NCI-H1436 treated with DMSO at 0.1 percent for 48 hours (cell line): ENCODE measurements at places on chromosomes 1 and 21.

DNA sequence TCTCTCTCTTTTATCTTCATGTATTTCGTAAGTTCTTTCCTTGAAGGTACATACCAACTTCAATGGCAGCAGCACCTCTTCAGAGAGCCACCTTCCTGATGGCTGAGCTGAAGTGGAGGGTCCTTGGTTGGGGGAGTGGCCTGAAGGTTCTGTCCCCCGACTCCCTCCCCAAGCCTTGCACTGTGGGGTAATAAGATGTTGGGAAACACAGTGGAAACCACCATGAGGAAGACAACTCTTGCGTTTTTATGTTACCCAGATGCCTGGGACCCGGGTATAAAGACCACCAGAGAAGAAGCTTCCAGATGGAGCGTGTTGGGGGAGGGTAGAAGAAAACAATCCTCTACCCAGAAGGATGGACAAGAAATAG, 794 bp downstream of the KRTAP12-3 start:
- DNase-seq, result no peak

GRCh38 chr1:243475966-243476365, 220.1 kb downstream of the SDCCAG8 start:
- DNase-seq, result no peak

DNA sequence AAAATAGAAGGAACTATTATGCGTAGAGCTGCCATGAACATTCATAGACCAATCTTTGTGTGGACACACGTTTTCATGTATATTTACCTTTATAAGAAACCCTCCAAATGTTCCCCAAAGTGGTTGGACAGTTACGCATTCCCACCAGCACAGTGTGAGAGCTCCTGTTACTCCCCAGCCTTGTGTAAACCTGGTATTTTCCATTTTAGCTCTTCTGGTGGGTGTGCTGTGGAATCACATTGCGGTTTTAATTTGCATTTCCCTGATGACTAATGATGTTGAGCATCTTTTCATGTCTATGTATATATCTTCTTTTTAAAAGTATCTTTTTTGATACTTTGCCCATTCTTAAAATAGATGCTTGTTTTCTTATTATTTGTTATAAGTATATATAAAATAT, 3.2 kb upstream of the UBASH3A start:
- no peak for DNase-seq

DNA sequence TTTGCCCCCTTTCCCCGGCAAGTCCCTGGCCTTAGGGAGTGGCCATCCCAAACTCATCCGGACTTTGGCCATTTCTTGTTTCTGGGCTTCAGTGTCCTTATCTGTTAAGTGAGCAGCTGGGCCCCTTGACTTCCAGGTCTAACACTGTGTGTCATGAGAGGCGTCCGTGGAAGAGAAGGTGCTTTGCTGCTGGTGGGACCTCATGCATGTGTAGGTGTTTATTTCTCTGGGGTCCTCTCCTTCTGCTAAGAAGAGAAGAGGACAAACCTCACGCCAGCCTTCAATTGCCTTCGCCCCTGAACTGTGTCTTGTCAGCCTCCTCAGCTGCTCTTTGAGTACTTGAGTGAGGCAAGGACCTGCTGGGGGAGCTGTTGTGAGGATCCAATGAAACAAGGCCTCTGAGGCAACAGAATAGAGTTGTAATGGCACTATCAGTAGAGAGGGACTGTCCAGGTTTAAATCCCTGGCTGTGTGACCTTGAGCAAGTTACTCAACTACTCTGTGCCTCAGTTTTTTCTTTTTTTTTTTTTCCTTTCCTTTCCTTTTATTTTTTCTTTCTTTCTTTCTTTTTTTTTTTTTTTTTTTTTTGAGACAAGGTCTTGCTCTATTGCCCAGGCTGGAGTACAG, 72.5 kb downstream of the RUNX3 start:
- DNase-seq, result no peak

DNA sequence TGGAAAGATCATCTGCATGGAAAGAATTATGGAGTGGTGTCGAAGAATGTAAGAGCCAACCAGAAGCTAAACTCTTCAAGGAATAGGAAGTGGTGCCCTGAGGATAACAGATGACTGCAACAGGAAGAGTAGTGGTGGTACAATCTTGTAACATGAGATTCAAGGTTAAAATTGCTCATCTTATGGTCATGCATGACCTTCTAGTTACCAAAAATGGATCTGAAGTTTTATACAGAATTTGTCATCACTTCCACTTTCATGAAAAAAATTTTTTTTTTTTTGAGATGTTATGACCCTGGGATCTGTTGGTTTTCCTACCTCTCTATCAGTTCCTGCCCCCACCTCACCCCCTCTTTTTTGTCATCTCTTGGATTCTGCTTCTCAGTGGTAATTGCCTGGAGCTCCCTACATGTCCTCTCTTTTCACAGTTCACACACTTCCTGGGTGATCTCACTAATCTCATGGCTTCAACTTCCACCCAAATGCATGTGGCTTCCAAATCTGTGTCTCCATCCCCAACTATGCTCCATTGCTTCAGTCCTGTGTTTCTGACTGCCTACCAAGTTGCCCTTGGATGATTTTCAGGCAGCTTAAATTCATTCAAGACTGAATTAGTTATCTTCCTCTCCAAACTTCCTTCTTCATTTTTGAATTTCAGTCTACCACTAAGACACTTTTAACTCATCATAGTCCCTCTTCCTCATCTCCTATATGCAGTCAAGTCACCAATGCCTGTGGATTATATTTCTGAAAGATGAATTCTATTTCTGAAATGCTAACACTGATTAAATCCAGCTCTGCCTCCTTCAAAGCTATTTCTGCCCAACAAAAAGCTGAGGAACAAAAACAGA, 48.4 kb downstream of the SLAMF6 start:
- DNase-seq, result no peak

DNA sequence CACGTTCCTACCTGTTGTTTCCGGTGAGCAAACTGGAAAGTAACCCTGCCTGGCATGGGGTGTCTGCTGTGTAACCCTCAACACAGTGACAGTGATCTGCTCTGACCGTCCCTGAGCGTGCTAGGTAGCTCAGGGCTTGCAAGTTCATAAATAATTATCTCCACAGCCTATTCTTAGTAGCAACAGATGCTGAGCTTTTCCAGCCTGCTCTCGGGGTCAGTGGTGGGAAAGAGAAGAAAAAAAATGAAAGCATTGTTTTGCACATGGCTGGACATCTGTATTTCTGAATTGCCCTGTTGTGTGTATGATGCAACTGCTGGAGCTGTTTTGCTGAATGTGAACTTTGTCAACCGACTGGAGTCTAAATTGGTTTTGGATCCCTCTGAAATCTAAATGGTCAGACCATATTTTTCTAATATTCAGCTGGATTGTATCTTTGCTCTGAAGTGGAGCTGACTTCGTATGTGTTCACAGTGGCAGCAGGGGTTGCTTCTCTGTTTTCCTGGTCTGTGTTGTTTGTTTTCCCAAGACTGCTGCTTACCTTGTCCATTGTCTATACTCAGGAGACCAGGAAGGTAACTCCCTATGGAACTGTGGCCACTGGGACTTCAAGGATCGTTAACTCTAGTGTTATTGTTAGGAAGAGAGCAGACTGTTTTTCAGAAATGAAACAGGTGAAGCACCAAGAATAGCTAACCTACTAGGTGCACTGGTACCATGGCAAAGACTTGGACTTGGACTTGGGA, 27.0 kb downstream of the TGFB2 start:
- no peak for DNase-seq

- no peak for DNase-seq
Measured at GRCh38 chr1:192448026-192448578, 127.5 kb upstream of the RGS1 start.

- no peak for DNase-seq
Measured at GRCh38 chr1:198523182-198523950, 17.1 kb downstream of the ATP6V1G3 start.

- no peak for DNase-seq
Measured at GRCh38 chr1:100360790-100361510, 8.6 kb downstream of the CDC14A start.

DNA sequence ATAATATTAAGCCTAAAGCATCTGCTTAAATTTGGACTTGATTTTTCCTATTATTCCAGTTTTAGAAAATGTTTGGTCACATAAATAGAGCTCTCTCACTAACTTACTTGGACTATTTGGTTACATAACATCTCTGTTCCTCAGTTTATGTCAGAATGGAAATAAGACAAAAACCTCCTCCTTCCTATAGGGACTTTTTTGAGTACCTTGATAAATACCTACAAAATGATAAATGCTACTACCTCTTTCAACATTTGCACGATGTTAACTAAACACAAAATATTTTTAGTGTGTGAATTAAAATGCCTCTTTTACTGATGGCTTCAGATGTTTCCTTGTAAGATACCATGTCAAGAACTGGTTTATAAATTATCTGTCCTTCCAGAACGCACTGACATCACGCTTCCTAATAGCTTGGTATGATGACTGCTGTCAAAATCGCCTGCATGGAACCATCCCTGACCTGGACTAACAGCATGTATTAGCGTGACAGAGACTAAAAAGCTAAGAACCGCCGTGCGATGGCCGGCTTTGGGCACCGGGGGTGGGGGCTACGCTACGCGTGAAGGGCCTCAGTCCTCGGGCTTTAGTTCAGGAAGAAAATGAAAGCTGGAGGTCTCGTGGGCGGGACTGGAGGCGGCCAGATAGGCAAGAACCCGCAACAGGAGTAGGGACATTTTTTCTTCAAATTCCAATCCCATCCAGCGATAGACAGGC, 133.2 kb upstream of the BARHL2 start:
- no peak for DNase-seq

DNA sequence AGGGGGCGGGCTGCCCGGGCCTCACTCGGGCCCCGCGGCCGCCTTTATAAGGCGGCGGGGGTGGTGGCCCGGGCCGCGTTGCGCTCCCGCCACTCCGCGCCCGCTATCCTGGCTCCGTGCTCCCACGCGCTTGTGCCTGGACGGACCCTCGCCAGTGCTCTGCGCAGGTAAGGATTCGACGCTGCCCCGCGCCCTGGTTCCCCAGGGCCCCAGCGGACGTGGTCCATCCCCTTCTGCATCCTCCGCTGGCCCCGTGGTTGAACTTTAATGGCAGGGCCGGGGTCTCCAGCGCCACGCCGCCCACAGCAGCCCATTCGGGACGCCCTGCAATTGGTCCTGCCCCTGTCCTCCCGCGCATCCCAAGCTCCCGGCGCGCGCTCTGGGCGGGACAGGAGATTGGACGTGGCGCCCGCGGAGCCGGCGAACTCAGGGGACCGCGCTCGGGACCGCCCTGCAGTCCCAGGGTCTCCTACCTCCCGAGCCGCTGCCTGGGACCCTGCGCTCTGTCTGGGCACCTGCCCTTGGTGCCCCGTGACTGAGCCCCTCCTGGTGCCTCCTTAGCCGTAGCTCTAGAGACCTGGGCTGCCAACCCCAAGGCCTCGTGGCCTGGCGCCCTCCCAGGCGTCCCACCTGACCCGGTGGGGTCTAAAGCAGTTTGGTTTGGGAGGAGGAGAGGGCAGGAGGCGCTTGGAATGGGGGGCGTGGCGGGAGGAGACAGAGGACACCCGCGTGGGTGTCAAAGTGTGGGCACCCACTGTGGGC, at the start of gene ALPL:
TSS of gene ALPL (plus strand) at position 73 of the 762 bp plus-strand sequence. CDS start 44,659 bp downstream, outside the sequence.
- DNase-seq, result no peak

- DNase-seq, result no peak
Measured at GRCh38 chr1:162087111-162087510, 17.6 kb downstream of the NOS1AP start.

DNA sequence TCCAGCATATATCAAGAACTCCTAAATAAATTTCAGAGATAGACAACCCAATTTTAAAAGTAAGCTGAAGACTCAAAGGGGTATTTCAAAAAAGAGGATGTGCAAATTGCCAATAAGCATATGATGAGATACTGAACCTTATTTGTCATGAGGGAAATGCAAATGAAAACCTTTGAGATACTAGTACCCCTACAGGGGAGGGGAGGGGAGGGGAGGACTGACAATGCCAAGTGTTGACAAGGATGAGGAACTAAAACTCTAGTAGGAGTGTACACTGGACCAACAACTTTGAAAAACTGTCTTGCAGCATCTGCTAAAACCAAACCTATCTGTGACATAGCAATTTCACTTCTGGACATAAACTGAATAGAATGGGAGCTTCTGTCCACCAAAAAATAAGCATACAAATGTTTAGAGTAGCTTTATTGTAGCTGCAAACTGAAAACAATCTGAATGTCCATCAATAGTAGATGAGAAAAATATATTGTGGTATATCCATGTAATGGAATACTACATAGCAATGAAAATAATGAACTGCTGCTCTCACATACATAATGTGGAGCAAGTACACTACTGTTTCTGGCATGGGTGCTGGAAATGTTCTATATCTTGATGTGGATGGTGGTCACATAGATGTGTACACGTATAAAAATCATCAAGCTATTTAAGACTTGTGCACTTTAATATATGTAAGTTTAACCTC, 57.2 kb downstream of the CDK18 start:
- DNase-seq, result no peak

DNA sequence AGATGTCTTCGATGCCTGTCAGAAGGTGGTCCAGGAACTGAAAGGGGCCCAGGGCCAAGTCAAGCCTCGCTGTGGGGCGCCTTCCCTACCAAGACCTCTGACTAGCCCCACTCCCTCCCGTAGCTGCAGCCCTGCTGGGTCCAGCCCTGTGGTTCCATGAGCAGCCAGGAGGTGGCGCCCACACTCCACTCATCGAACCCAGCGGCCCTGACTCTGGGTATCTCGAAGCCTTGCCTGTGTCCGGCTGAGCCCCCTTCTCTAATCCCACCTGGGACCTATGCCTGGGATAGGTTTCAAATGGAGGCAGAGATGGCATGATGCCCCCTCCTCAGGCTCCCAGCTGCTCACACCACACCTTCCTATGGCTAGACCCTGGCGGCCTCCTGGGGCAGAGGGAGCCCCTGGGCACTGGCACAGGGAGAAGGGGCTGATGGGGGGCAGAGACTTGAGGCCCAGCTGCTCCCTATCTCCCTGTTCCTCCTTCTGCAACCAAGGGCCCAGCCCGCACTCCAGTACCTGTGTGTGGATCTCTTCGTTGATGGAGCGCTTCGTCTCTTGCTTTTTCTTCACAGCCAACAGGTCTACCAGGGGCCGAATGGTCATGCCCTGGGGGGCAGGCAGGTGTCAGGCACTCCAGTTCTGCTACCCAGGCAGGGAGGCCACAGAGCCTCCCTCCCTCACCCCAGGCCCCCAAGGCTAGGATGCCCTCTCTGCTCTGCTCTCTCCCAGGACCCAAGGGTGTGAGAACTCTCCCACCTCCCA, 52.0 kb downstream of the SLC9A1 start:
- DNase-seq, result no peak
